ENCODE measurements at places on chromosomes 6 and 20. TPM values are rescaled to one million over a fixed set of nuclear protein-coding genes. Genes with fewer than 3 reads are reported as not detected.

The PXDC1 gene
- 133 TPM for total RNA-seq

The VNN1 gene
- 9.7 TPM for total RNA-seq

DNA sequence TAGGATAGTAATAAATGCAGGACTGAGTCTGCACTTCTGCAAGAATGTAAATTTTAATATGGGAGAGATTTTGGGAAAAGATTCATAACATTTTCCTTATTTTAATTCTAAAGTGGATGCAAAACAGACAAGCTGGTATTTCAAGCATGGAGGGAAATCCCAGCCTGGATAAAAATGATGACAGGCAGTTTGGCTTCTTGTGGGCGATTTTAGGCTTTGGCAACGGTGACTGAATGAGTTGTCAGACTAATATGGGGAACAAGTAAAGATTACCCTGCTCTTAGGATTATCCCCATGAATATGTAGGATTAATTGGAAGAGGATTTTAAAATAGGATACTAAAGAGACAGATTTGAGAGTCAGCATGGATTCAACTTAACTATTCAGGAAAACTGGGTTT lies 21.0 kb downstream of the OGFRL1 start:
- DNase-seq = no peak

GRCh38 chr6:142289687-142290086 lies 12.1 kb upstream of the ADGRG6 start:
- DNase-seq = no peak

- DNase-seq = no peak
Measured at GRCh38 chr6:111057074-111057752, 30.1 kb upstream of the SLC16A10 start.

GRCh38 chr20:684676-685319 lies 9.2 kb upstream of the SCRT2 start:
- no peak for DNase-seq

GRCh38 chr6:154648888-154649205 lies 84.4 kb upstream of the SCAF8 start:
- no peak for DNase-seq

DNA sequence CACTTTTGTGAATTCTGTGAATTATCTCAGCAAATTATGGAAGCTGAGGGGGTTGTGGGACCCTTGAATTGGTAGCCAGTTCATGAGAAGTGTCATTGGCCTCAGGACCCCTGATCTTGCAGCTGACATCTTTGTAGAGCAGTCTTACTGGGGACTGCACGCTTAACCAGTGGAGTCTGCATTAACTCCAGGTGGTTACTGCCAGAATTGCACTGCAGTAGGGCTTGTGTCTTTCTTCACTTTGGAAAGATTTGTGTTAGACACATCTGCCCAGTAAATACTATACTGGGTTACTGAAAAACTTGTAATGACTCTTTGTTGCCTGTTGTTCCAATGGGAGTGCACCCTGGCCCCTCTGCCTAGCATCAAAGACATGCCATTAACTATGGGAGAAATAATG lies 21.2 kb upstream of the CDKN1A start:
- DNase-seq = no peak

DNA sequence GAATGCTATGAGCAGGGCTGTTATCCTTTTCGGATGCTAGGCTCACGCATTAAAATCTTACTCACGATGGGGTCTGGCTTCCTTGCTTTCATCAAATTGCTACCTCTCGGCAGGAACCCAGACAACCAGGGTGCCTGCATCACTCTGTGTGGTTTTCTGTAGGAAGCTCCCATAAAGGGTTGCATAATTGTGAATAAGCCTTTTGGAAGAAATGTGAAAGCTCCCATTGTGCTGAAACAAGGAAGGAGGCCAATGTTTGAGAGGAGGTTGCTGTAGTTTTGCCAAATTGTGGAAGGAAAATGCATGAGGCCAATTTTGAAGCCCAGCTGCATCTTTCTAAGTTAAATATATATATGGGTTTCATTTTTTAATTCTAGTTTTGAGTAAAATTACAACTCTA lies 615.5 kb downstream of the C6orf118 start:
- DNase-seq = no peak

GRCh38 chr6:111824608-111825337 lies 48.5 kb downstream of the FYN start:
- DNase-seq = no peak

The XKR7 gene
- not detected for total RNA-seq

DNA sequence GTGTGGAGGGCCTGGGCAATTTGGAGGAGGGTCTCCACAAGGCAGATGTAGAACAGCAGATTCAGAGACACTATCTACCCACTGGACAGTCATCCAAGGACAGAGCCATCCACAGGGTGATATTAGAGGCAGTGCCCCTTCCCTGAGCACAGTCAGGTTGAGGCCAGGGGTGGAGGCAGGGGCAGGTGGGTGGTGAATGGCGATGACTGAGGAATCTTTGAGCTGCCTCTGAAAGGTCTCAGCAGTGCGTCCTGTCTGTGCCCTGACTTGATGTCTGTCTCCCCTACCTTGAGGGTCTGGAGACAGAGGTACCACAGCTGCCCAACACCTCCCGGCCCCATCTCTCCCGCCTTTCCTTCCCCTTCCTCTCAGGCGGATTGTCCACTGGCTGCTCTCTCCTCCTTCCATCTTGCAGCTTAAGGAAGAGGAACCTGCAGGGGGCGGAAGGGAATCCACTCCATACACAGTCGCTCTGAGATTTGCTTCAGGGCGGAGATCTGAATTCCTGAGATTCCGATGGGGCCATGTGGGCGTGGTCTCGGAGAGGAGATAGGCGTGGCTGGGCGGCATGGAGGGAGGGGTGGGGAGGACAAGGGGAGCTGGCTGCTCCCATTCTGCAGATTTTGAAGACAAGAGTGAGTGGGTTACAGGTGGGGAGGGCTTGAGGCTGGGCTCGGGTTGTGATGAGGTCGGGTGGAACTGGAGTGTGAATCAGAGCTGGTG lies 1.7 kb downstream of the MUCL3 start:
- DNase-seq = no peak

DNA sequence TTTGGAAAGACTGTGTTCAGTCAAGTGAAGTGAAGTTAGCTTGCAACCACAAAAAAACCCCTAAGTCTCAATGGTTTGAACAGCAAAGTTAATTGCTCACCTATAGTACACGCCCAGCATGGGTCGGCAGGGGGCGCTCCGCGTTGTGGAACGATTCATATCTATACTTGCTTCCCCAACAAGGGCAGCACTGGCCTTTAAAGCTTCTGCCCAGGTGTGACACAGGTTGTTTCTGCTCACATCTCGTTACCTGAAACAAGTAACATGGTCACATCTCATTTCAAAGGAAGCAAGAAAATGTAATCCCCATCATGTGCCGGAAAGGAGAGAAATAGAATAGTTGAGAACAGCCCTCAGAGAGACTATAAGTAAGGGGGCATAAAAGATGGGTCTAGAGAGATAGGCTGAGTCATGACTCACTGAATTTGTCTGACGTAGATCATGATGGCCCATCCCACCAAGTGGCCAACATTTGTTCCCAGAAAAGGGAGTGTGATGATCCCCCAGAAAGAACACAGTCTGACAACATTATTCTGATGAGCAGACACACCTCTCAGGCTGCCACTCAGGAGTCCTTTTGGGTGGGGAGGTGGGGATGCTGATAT lies 29.0 kb downstream of the HNF4A start:
- DNase-seq = no peak

The KCNB1 gene
- 43.0 TPM for total RNA-seq

GRCh38 chr20:58554541-58554940 lies 39.3 kb upstream of the APCDD1L start:
- no peak for DNase-seq

DNA sequence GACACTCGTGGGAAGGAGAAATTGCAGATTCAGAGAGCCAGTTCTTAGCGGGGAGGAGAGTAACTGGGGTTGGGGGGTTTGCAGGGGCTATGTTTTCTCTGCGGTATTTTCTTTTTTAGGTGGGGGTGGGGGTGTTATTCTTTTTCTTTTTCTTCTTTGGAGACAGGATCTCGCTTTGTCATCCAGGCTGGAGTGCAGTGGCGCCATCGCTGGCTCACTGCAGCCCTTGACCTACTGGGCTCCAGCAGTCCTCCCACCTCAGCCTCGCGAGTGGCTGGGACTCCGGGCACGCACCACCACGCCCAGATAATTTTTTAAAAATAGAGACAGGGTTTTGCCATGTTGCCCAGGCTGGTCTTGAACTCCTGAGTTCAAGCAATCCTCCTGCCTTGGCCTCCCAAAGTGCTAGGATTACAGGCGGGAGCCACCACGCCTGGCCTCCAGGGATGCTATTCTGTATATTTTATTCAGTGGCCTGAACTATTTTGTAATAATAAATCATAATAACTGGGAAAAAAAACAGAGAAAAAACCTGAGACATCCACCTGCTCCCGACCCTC lies 57.3 kb downstream of the UBE2V1 start:
- DNase-seq = no peak

DNA sequence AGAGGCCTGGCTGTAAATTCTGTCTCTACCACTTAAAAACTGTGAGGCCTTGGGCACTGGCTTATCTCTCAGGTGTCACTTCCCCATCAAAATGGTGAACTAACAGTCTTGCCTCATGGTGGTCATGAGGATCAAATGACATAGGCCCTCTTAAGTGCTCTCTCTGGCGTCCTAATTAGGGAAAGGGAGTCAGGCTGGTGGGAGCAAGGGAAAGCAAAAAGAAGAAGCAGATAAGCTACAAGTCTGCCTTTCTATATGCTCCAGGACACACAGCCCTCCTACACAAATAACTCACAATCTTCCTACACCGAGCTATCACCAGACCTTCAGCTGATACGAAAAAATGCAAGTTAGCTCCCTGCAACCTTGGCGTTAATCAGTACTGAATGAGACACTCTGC lies 19.5 kb upstream of the SLC22A16 start:
- DNase-seq = no peak

The REV3L gene
- 63.7 TPM for total RNA-seq

The TCFL5 gene
- total RNA-seq = 10.1 TPM

The SCRT2 gene
- not detected for total RNA-seq

- no peak for DNase-seq
Measured at GRCh38 chr20:42218621-42219374, 600.6 kb upstream of the CHD6 start.

- DNase-seq = no peak
Measured at GRCh38 chr6:10316373-10316721, 98.5 kb downstream of the TFAP2A start.

- DNase-seq = no peak
Measured at GRCh38 chr6:102195311-102195710, 801.8 kb downstream of the GRIK2 start.

The PTK6 gene
- total RNA-seq = 0.10 TPM

GRCh38 chr6:143163621-143164020 lies 102.9 kb downstream of the AIG1 start:
- DNase-seq = no peak

DNA sequence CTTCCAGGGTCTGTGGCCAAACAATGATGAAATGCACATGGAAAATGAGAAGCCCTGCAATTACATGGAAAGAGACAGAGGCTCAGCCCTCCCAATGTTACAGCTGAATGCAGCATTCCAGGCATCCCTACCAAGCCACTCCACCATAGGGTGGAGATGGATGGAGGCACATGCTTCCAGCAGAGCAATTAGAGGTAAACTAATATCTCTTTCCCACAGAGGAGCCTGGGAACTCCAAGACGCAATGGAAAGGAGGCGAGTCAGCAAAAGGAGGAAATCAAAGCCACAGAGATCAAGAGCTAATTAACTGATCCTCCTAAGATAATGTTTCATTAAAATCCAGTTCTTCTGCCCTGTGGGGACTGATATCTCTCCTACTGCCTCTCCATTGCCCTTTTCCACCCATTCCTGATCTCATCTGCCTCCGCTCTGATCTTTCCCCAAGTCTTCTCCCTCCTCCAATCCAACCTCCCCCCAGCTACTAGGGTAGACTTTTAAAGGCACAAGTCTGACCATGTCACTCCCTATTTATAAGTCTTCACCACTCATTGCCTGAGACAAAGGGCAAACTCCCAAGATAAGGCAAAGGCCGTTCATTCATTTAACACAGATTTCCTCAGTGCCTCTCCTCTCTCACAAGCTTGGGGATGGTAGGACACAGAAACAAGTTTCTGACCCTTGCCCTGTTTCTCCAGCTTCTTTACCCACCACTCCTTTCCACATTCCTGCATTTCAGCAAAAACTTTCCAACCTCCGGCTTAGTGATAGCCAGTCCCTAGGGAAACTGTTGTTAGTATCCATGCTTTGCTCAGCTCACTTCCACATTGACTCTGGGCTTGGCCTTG lies 14.3 kb upstream of the KCNB1 start:
- DNase-seq = no peak

The HLA-DPA1 gene
- total RNA-seq = 82.5 TPM

DNA sequence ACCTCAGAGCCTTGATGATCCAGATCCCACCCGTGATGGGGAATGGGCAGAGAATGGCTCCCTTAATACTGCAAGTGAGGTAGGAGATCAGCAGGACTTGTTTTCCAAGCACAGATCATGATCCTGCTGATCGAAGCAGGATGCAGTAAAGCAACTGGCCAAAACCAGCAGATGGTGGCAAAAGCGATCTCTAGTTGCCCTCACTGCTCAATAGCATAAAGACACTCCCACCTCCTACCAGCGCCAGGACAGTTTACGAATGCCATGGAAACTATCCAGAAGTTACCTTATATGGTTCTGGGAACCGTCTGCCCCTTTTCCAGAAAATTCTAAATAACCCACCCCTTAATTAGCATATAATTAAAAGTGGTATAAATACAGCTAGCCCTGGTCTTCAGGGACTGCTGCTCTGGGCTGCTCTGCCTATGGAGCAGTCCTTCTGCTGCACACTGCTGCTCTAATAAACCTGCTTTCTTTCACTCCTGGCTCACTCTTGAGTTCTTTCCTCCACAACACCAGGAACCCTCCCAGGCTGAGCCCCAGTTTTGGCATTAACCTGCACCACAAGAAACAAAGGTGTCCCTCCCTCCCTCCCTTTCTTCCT lies 415.8 kb downstream of the PREX1 start:
- no peak for DNase-seq

- no peak for DNase-seq
Measured at GRCh38 chr20:63551068-63551467, 2.9 kb upstream of the FNDC11 start.

- DNase-seq = peak; percentile 55
Measured at GRCh38 chr20:25009218-25010145, 16.9 kb upstream of the APMAP start.

DNA sequence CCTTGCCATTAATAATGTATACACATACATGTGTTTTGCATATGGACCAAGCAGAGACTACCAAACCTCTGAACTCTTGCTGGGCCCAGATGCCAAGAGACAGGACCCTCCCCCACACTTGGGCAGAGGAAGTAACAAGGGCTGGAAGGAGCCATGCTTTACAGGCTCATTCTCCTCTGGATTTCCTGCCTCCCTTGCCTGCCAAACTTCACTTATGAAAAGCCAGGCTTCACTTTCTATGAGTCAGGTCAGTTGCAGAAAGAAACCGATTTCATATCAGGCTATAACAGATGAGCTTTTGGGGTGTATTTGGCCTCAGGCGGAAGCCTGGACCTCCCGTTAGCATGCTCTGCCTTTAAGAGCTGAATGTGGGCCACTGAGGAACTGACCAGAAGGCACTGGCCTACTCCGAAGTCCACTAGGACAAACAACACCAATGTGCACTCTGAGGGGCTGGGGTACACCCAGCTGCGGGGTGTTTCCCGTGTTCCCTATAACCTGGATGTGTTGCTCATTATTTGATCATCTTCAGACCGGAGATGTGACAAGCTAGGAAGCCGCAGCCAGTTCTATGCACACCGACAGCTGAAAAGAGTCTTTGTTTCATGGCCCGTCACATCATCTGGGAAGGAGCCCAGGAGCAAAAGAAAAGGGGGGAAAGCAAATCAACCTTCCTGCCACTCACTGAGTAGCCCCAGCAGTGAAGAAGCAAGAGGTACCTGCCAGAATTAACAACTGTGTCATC lies 28.5 kb downstream of the HAO1 start:
- DNase-seq = no peak

- no peak for DNase-seq
Measured at GRCh38 chr20:22652681-22653588, 68.6 kb upstream of the FOXA2 start.

The KCNK15 gene
- 3.1 TPM for total RNA-seq

- DNase-seq = no peak
Measured at GRCh38 chr6:3732345-3733141, 19.0 kb downstream of the PXDC1 start.
